Mesenteric fat pad (tissue), 1 donor: ENCODE measurements at places on chromosomes 5 and 9. TPM values are rescaled to one million over a fixed set of nuclear protein-coding genes. Genes with fewer than 3 reads are reported as not detected.

Gene SPAG8
- 0.61 TPM for total RNA-seq

Gene SLC6A18
- total RNA-seq: not detected

Gene RNF183
- total RNA-seq: not detected

Gene NXNL2
- not detected for total RNA-seq
